ENCODE measurements at places on chromosomes 2 and 18. TPM values are rescaled to one million over a fixed set of nuclear protein-coding genes. Genes with fewer than 3 reads are reported as not detected.
A peak's percentile ranks its signal among the peaks of the same experiment; 100 is the strongest.

Gene C2orf78
- not detected for total RNA-seq

GRCh38 chr2:3633982-3634595 is 23.9 kb upstream of the ALLC start:
- DNase-seq: no peak
- no peaks in the 10 kb centered on the region for H3K36me3 ChIP-seq
- H3K4me1 ChIP-seq: no peaks in the 10 kb centered on the region
- no peak overlapping the region for H3K4me3 ChIP-seq
- H3K27me3 ChIP-seq: no peaks in the 10 kb centered on the region
- H3K27ac ChIP-seq: no peak overlapping the region

Gene PTPN2
- total RNA-seq: 77.2 TPM

Gene FOXI3
- total RNA-seq: not detected

DNA sequence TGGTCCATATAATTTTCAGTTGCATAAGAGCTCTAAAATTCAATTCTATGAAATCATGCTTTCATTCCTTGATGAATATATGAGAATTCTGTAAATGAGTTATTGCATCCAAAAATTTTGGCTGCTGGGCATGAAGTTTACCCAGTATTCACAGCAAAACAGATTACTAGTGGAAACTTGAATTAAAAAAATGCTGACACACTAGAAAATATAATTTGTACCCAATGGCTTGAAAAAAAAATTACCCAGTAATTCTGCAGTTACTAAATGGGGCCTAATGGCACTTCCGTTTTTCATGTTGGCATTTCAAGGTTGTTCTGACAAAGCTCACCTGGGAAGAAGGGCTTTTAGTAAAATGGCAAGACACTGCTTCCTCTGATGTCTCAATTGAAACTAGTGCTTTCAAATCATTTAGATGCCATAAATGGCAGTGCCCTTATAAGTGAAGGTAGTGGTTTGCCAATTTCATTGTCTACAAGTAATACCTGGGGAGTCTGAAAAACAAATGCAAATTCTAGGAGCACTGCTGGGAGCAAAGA is 343.6 kb downstream of the TDRD15 start:
- H3K27me3 ChIP-seq: no peaks in the 10 kb centered on the region
- no peak overlapping the region for H3K4me3 ChIP-seq
- H3K36me3 ChIP-seq: no peaks in the 10 kb centered on the region
- H3K27ac ChIP-seq: no peak overlapping the region
- H3K4me1 ChIP-seq: no peaks in the 10 kb centered on the region

- no peak overlapping the region for H3K4me3 ChIP-seq
- no peak overlapping the region for H3K27ac ChIP-seq
- peaks cover 12% of the 10 kb centered on the region for H3K4me1 ChIP-seq
- H3K27me3 ChIP-seq: no peaks in the 10 kb centered on the region
- DNase-seq: no peak
These were observed 16.9 kb downstream of the HNMT start for GRCh38 chr2:137981112-137981656.

DNA sequence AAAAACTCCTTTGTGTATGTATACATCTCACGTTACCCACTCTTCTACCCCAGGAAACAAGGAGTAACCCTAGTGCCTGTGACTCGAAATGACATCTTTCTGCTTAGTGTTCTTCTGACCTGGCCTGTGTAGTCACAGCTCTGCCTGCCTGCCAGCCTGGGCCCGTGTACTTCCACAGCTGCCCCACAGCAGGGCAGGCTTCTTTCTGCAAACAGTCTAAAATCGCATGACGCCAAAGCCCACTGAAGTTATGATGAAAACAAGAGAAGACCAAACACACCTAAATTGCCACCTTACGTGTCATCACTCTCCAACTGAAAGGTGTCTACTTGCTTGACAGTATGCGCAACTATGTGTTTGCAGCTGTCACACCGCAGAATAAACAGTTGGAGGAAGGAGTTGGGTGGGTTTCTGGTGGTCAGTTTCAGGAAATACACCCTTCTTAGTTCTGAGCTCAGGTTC is 1.5 kb downstream of the GAREM1 start:
- no peaks in the 10 kb centered on the region for H3K27me3 ChIP-seq
- DNase-seq: peak; percentile 43
- peaks cover 20% of the 10 kb centered on the region for H3K4me1 ChIP-seq
- no peaks in the 10 kb centered on the region for H3K36me3 ChIP-seq
- H3K4me3 ChIP-seq: peak overlapping the region; percentile 77

DNA sequence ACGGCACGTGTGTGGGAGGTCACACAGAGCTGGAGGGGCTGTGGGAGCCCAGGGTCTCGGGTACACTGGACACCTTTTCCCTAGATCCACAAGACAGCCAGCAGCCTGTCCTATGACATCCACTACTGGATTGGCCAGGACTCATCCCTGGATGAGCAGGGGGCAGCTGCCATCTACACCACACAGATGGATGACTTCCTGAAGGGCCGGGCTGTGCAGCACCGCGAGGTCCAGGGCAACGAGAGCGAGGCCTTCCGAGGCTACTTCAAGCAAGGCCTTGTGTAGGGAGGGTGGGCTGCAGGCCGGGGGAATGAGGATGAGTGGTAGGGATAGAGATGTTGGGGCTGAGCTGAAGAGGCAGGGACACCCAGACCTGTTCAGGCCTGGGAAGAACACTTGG is 6.6 kb downstream of the VIL1 start:
- no peak overlapping the region for H3K27ac ChIP-seq
- DNase-seq: no peak
- H3K4me1 ChIP-seq: no peaks in the 10 kb centered on the region
- H3K36me3 ChIP-seq: no peaks in the 10 kb centered on the region

Gene AQP4
- not detected for total RNA-seq

Gene SCYGR4
- not detected for total RNA-seq

GRCh38 chr18:2969695-2970094 is 43.2 kb downstream of the LPIN2 start:
- H3K36me3 ChIP-seq: no peaks in the 10 kb centered on the region
- DNase-seq: no peak
- no peak overlapping the region for H3K27ac ChIP-seq
- no peaks in the 10 kb centered on the region for H3K4me1 ChIP-seq
